ENCODE measurements at places on chromosomes 6 and 20.

DNA sequence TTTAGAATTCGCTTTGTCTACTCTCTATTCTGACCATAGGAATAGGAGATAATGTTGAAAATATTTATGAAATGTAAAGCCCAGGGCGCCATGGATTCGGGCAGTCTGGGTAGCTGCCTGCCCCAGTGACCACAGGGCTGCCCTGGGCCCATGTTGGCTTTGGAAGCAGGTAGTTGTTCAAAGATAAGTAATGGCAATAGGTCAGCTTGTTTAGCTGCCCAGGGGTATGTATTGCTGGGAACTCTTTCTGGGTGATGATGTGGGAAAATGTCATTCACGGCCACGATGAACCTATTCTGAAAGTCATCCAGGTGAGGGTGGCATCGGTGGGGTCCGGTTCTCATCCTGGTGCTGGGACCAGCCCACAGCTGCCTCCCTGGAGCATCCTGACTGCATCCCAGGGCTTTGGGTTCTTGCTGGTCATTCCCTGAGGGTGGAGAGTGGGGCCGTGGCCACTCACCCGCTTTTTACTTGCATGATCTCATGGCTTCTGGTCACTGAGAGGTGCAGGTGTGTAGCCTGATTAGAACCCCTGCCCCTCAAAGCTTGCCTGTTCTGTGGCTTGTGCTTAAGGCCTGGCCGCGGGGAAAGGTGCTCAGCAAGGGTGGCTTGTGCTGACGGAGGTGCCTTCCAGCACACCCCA, 102.8 kb downstream of the ERMARD start:
- DNase-seq: no peak

GRCh38 chr20:35472209-35472608, 16.8 kb downstream of the CEP250 start:
- DNase-seq: no peak

- DNase-seq: no peak
Observed at GRCh38 chr20:31785089-31785488, 34.1 kb upstream of the MYLK2 start.

DNA sequence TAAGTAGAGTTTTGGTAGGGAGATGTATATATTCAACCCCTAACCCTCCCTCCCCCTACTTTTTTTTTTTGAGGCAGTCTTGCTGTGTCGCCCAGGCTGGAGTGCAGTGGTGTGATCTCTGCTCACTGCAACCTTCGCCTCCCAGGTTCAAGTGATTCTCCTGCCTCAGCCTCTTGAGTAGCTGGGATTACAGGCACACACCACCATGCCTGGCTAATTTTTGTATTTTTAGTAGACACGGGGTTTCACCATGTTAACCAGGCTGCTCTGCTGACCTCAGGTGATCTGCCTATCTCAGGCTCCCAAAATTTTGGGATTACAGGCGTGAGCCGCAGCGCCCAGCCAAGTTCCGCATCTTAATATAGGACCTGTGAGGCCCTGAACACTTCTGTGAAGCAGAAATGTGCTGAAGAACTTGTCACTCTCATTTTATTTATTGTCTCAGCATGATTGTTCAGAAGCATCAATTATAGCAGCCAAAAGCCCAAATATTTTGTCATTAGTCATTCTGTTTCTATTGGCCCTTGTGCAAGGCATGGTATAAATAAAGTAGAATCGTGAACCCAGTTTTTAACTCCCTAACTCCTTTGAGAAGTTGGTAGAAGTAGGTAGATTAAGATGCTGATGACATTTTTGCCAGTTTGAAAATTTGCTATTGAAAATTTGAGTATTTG, 19.4 kb downstream of the DSTN start:
- DNase-seq: no peak

- DNase-seq: no peak
Observed at GRCh38 chr20:35651958-35652357, 12.7 kb downstream of the CPNE1 start.

DNA sequence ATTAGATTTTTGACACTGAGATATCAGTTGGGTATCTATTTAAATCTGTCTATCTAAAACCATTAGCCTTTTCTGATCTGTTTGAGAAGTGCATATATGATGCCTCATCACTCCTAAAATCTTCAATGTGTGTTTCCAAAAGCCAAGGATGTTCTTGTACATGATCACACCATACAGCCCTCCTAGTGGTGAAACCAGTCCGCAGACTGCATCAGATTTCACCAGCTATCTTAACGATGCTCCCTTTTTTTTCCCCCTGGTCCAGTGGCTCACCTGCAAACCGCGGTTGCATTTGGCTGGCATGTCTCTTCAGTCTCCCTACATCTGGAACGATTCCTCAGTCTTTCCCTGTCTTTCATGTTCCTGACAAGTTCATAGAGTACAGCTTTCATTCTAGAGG, 4.0 kb downstream of the KIZ start:
- DNase-seq: no peak

DNA sequence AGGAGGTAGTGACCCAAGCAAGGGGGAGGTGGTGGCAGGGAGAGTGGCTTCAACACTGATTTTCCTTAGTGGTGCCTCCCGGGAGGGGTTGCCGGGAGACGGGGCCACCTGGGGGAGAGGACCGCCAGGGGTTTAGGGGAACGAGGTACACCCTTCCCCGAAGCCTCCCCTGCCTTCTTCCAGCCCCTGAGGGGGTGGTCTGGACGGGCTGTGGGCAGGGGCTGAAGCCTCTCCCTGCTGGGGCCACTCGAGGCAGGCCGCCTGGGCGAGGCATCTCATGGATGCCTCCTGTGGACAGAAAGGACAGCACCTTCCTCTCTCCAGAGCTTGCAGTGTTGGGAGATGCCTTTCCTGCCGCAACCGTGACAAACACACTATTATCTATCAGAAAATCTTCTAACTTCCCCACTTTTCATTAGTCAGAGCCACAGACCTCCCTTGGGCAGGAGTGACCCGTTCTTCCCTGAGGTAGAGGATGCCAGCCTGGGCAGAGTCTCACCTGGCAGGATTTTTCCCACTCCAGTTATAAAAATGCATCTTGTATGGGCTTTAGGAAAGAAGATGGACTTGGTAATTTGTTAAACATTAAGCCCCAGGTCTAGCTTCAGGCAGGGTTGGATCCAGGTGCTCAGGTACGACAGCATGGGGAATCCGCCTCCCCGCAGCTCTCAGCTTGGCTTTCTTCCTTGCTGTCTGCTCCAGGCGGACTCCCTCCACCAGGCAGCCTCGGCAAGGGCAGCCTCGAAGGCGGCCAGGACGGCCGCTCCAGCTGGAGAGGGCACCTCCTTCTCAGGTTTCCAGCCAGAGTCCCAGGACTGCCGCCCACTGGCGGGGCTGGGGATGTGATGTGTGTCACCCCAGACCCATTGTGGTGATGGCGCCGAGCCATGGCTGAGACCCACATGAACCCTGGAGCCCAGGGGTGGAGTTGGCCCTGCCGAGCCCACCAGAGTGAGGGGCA, 11.0 kb downstream of the HRH3 start:
- DNase-seq: no peak

GRCh38 chr6:89237158-89237557, 20.0 kb upstream of the GABRR1 start:
- no peak for DNase-seq

GRCh38 chr6:22363166-22363713, 66.4 kb upstream of the PRL start:
- no peak for DNase-seq

All from CD4-positive, alpha-beta T cell treated with Interleukin-6 for 4 hours (primary cell).